Activated gamma-delta T cell treated with anti-CD3 and anti-CD28 coated beads, Interleukin-2, amount 50 U/mL, for 16 hours (primary cell): ENCODE measurements at places on chromosomes 5 and 9.
A peak's percentile ranks its signal among the peaks of the same experiment; 100 is the strongest.

- no peak for DNase-seq
Observed at GRCh38 chr9:19181561-19181960, 48.9 kb upstream of the DENND4C start.

DNA sequence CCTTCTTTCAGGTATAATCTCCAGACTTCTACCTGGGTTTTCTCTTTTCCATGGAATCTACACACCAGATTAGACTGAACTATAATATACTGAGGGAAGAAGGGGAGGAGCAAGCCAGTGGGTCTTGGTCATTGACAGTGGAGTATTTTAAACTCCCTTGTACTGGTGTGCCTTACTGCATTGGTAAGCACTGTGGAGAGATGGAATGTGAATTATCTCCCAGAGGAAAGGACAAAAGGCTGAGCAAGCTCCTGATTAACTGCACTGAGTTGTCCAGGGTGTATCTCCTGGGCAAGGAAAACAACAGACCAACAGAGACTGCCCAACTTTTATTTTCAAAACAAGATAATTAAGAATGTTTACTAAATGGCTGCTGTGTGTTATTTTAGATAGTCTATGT is 29.8 kb upstream of the SLCO6A1 start:
- DNase-seq, result no peak

DNA sequence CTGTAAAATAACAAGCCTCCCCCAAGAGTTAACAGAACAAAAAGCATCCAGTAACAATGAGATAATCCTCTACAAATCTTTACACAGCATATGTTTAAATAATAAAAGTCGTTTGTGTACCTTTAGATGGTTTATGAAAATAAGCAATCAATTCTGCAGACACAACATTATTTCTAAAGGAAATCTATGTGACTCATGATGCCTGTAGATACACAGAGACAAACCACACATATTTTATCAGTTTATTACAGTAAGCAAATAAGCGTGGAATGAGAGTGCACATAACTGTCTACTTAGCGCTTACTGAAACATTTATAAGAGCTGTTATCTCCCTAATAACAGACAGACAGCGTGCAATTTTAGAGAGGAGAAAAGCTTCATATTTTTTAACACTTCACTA is 243.6 kb downstream of the AP3B1 start:
- DNase-seq, result no peak

- DNase-seq, result no peak
Observed at GRCh38 chr5:137348759-137349158, 150.4 kb downstream of the SPOCK1 start.

- DNase-seq, result no peak
Observed at GRCh38 chr9:123978981-123979380, 32.6 kb upstream of the LHX2 start.

GRCh38 chr5:81162501-81162900 is 70.6 kb upstream of the CKMT2 start:
- DNase-seq, result no peak

- DNase-seq, result no peak
Observed at GRCh38 chr5:80711938-80712337, 57.2 kb upstream of the DHFR start.

- DNase-seq, result no peak
Observed at GRCh38 chr5:122846051-122846550, 688 bp downstream of the SNX24 start.

GRCh38 chr9:35755071-35755470 is 995 bp upstream of the MSMP start:
- DNase-seq, result no peak

DNA sequence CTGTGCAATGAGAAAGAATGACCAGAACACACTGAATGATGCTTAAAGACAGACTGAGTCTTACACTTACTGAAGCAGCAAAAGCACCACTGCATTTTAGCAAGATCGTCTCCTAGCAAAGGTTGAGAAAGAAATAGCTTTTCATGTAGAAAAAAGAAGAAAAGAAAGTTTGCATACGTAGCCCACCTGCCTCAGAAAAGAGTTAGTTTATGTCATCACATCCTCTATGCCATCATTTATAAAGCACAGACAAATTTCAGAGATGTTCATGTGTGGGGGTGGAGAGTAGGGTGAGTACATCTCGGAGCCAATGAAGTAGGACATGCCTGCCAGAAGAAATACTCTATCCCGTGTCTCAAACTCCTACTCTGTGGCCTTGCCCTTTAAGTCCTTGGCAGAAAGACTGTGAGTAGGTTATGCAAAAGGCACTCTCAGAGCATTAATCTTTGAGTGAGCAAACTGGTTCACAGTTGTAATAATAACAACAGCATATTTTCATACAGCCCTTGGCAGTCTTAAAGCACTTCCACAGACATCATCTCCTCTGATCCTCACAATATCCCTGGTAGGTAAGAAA is 22.4 kb downstream of the NRG2 start:
- DNase-seq, result no peak

GRCh38 chr5:139806726-139807646 is 11.4 kb downstream of the PSD2 start:
- no peak for DNase-seq

DNA sequence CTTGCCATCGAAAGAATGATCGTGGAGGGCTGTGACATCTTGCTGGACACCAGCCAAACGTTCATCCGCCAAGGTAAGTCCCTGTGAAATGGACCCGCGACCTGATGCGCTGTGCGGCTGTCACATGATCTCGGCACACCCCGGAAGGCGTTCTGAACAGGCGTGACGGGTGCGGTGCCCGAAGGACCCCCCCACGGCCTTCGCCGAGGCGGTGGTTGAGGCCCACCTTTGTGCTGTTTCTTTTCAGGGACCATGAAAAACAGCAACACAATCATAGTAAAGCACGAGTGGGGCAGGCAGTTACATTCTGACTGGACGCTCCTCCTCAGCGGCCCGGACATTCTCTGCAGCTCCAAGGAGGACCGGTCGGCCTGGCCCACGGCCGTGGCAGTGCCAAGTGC is 126.7 kb downstream of the RASGRF2 start:
- no peak for DNase-seq

DNA sequence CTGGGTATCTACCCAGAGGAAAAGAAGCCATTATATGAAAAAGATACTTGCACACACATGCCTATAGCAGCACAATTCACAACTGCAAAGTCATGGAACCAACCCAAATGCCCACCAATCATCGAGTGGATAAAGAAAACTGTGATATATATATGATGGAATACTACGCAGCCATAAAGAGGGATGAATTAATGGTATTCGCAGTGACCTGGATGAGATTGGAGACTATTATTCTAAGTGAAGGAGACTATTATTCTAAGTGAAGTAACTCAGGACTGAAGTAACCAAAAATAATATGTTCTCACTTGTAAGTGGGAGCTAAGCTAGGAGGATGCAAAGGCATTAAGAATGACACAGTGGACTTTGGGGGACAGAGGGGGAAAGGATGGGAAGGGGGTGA is 30.0 kb upstream of the GABBR2 start:
- DNase-seq, result no peak

DNA sequence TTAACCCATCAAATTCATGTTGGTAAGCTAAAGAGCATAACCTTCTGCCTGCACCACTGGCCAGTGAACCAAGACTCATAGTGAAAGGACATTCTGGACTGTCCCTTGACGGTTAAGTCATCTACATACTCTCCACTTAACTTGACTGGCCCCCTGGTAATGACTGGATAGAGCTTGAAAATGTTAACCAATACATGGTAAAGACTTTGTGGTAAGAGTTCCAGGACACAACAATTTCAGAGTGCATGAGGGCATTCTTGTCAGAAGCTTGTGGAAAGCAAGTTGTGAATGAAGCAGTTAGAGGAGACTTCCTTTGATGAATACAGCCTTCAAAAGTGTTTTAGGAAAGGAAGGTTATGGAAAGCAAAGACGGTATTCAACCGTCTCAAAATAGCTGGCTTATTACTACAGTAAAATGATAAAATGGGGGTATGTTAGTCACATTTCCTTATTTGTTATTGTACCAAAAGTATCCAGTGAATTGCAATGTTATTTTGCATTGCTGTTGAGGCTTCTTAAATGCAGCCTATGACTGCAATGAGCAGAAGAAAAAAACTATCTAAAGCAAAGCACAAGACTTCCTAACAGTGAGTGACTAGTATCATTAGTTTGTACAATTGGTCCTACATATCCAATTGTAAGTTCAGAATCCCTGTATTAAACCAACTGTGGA is 47.2 kb upstream of the DAB2 start:
- DNase-seq, result no peak

GRCh38 chr5:61228229-61228628 is 66.0 kb upstream of the SMIM15 start:
- no peak for DNase-seq

- peak; percentile 45 for DNase-seq
Observed at GRCh38 chr9:4987961-4988421, 2.9 kb downstream of the JAK2 start.

DNA sequence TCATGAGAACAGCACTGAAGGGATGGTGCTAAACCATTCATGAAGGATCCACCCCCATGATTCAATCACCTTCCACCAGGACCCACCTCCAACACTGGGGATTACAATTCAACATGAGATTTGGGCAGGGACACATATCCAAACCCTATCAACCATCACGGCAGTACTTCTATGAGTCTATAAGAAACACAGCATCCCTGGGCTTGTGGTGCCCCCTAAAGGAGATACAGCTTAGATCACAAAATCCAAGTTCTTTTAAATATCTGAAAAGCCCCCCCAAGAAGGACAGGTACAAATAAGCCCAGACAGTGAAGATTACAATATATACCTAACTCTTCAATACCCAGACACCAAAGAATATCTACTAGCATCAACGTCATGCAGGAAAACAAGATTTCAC is 233.7 kb upstream of the ADRA1B start:
- no peak for DNase-seq

GRCh38 chr9:121885345-121885901 is 207.7 kb downstream of the TTLL11 start:
- DNase-seq, result no peak

- no peak for DNase-seq
Observed at GRCh38 chr5:92207151-92207550, 824.0 kb upstream of the ARRDC3 start.
